ENCODE measurements at places on chromosomes 7 and 10. TPM values are rescaled to one million over a fixed set of nuclear protein-coding genes. Genes with fewer than 3 reads are reported as not detected.

TMEM196 gene
- total RNA-seq = not detected

GRCh38 chr10:123537188-123537961, 128.8 kb upstream of the GPR26 start:
- H3K4me3 ChIP-seq = no peak overlapping the region
- no peak for DNase-seq
- no peak overlapping the region for H3K27ac ChIP-seq

SEC23IP gene
- total RNA-seq = 58.6 TPM

GRCh38 chr7:101833799-101834198, 16.4 kb downstream of the CUX1 start:
- no peaks in the 10 kb centered on the region for H3K36me3 ChIP-seq
- no peaks in the 10 kb centered on the region for H3K4me1 ChIP-seq
- DNase-seq = peak; percentile 44
- H3K27me3 ChIP-seq = no peaks in the 10 kb centered on the region
- H3K27ac ChIP-seq = no peak overlapping the region

GRCh38 chr7:45176091-45176490, 18.5 kb downstream of the RAMP3 start:
- no peak for DNase-seq
- H3K4me1 ChIP-seq = no peaks in the 10 kb centered on the region
- H3K4me3 ChIP-seq = no peak overlapping the region
- no peaks in the 10 kb centered on the region for H3K36me3 ChIP-seq
- H3K27me3 ChIP-seq = no peaks in the 10 kb centered on the region

GRCh38 chr10:30188101-30188500, 128.7 kb upstream of the JCAD start:
- no peaks in the 10 kb centered on the region for H3K27me3 ChIP-seq
- H3K27ac ChIP-seq = peak overlapping the region; percentile 65
- peaks cover 13% of the 10 kb centered on the region for H3K4me1 ChIP-seq
- H3K4me3 ChIP-seq = no peak overlapping the region
- H3K36me3 ChIP-seq = no peaks in the 10 kb centered on the region
- DNase-seq = no peak

Measured in upper lobe of right lung (tissue), 1 donor.